NCI-H1930 (cell line): ENCODE measurements at places on chromosomes 7 and 10.

- no peak for DNase-seq
These were observed 6.3 kb downstream of the IQCE start for GRCh38 chr7:2564970-2565540.

DNA sequence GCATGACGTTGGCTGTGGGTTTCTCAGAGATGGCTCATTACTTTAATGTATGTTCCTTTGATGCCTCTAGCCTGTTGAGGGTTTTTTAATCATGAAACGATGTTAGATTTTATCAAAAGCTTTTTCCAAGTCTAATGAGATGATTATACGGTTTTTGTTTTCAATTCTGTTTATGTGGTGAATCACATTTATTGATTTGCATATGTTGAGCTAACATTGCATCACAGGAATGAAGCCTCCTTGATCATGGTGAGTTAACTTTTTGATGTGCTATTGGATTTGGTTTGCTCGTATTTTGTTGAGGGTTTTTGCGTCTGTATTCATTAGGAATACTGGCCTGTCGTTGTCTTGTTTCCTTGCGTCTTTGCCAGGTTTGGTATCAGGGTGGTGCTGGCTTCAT lies 52.3 kb upstream of the PTPN12 start:
- no peak for DNase-seq

- DNase-seq: no peak
These were observed 70.1 kb upstream of the RAB11FIP2 start for GRCh38 chr10:118116715-118117449.

DNA sequence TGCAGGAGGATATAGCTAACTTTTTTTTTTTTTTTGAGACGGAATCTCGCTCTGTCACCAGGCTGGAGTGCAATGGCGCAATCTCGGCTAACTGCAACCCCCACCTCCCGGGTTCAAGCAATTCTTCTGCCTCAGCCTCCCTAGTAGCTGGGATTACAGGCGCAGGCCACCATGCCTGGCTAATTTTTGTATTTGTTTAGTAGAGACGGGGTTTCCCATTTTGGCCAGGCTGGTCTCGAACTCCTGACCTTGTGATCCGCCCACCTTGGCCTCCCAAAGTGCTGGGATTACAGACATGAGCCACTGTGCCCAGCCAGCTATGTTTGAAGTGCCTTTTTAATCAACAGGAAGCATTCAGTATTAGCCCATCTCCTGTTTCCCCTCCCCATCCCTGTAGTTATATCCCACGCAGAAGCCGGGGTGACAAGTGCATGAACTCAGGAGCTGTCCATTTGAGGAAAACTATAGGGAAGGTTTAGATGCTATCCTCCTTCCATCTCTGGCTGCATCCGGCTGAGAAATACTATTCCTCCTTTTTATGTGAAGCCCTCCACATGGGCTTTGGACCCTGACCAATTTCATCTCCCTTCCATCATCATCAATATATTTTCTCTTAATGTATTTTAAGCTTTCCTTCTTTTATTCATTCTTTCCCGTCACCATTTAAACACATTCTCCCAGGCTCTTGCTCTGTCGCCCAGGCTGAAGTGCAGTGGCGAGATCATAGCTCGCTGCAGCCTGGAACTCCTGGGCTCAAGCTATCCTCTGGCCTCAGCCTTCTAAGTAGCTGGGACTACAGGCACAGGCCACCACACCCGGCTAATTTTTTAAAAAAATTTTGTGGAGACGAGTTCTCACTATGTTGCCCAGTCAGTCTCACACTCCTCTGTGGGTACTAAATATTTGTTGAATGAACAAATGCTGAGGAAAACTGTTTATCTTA lies 1.3 kb upstream of the POT1 start:
- DNase-seq: no peak

DNA sequence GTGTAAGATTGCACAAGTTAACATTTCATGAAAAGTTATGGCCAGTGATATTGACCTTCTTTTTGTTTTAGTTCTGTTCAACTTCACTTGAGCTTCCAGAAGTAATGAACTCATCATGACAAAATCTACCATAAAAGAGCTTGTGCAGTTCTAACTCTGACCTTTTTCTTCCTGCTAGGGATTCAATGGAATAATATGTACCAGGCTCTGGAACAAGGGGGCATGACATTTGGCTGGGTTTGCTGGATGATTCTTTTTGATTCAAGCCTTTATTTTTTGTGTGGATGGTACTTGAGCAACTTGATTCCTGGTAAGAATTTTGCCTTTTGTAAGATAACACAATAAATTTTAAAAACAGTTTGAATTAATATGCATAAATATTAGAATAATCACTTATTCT lies 205.0 kb downstream of the ABCA13 start:
- DNase-seq: no peak

DNA sequence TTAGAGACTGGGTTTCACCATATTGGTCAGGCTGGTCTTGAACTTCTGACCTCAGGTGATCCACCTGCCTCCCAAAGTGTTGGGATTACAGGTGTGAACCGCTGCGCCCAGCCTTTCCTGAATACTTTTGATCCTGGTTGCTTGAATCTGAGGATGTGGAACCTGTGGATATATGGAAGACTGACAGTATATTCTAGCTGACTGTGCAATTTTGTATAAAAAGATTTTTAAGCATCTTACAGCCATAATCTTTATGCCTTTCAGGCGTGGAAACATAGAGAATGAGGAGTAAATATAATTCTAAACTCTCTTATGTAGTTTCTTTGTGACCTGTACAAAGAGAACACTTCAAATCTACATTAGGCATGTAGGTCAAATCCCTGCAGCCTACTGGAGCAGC lies 16.2 kb downstream of the TSPAN14 start:
- no peak for DNase-seq

GRCh38 chr10:114519756-114520293 lies 115.5 kb upstream of the AFAP1L2 start:
- no peak for DNase-seq

GRCh38 chr10:58735087-58735486 lies 222.4 kb downstream of the BICC1 start:
- no peak for DNase-seq

GRCh38 chr10:76303682-76304316 lies 872.4 kb downstream of the LRMDA start:
- peak; percentile 13 for DNase-seq

GRCh38 chr7:14095233-14095950 lies 105.9 kb upstream of the ETV1 start:
- DNase-seq: no peak

GRCh38 chr7:118080947-118081346 lies 103.0 kb upstream of the LSM8 start:
- no peak for DNase-seq

- no peak for DNase-seq
These were observed 237.3 kb downstream of the NSUN6 start for GRCh38 chr10:18414061-18414460.

- no peak for DNase-seq
These were observed 417.9 kb upstream of the KLF6 start for GRCh38 chr10:4202938-4203337.

- DNase-seq: no peak
These were observed 58.5 kb upstream of the SORCS3 start for GRCh38 chr10:104582602-104582951.

GRCh38 chr7:69498671-69499070 lies 99.6 kb upstream of the AUTS2 start:
- no peak for DNase-seq

GRCh38 chr10:85995791-85996190 lies 370.8 kb downstream of the GRID1 start:
- DNase-seq: no peak
